Mammary epithelial cell (primary cell): ENCODE measurements at places on chromosomes 13 and 19.
A peak's percentile ranks its signal among the peaks of the same experiment; 100 is the strongest.

DNA sequence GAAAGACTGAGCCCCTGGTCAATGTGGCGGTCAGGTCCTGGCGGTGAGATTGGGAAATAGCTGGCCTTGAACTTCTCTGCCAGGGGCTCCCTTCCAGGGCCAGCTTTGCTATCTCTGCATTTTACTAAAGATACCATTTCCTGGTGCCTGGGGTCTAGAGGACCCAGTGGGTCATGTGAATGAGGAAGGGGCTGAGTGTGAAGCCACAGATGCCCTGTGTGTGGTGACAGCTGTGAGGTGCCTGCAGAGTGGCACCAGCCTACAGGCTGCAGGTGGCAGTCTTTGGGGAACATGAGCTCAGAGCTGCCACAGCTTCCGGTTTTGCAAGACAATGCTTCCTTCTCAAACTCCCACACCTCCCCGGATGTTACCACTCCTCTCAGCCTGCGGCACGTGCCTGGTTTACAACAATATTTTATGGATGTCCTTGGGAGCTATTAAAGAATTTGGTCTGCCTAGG is 5.2 kb upstream of the MLNR start:
- no peak for DNase-seq

GRCh38 chr19:52070496-52070895 is 21.9 kb upstream of the ZNF432 start:
- peak; percentile 3 for DNase-seq

DNA sequence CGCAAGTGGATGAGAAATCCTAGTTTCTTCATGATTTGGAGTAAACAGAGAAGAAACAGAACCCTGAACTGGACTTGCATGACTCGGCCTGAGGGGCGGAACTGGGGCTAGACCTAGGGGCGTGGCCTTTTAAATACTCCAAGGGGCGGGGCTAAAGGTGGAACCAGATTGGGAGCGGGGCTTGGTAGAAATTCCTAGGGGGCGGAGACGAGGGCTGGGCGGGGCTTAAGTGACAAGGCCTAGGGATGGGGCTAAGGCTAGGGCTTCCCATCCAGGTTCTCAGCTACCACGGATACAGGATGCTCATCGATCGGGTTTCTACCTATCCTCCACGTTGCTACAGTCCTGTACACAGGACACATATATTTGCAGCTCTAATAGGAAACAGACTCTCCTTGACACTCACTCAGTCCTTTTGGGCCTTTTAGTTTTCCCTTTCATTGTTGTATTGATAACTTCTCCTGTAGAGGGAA is 372 bp upstream of the ZNF699 start:
- no peak for DNase-seq

- DNase-seq = no peak
Measured at GRCh38 chr19:2841855-2842574, 740 bp downstream of the ZNF555 start.

- no peak for DNase-seq
Measured at GRCh38 chr19:7533281-7533885, 2.1 kb upstream of the PNPLA6 start.
